ENCODE measurements at places on chromosomes 2 and 18. TPM values are rescaled to one million over a fixed set of nuclear protein-coding genes. Genes with fewer than 3 reads are reported as not detected.

DNA sequence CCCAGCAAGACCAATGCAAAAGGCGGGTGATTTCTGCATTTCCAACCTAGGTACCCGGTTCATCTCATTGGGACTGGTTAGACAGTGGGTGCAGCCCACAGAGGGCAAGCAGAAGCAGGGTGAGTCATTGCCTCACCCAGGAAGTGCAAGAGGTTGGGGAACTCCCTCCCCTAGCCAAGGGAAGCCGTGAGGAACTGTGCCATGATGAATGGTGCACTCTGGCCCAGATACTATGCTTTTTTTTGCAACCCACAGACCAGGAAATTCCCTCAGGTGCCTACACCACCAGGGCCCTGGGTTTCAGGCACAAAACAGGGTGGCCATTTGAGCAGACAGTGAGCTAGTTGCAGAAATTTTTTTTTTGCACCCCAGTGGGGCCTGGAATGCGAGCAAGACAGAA lies 662.6 kb upstream of the ACVR2A start:
- H3K4me1 ChIP-seq = peaks cover 4% of the 10 kb centered on the region
- H3K36me3 ChIP-seq = no peaks in the 10 kb centered on the region
- H3K4me3 ChIP-seq = no peak overlapping the region
- DNase-seq = no peak

DNA sequence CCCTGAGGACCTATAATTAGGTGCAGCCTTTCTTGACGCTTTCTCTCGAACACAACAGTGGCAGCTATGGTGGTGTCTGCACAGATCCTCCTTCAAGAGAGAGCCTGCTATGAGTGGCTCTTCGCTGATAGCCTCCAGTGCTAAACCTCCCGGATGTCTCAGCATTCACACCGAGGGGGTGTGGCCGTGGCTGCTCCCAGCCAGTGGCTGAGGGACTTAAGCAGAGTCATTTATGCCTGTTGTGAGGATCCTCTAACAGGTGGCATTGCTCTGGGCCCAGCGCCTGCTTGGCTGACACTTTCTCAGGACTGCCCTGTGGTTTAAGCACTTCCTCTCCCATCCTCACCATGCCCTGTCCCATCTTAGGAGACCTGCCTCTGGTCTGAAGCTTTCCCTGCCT lies 592.0 kb upstream of the LRRTM1 start:
- H3K36me3 ChIP-seq = no peaks in the 10 kb centered on the region
- H3K27me3 ChIP-seq = no peaks in the 10 kb centered on the region
- H3K4me1 ChIP-seq = peaks cover 29% of the 10 kb centered on the region

GRCh38 chr2:72612614-72613160 lies 213.1 kb downstream of the EXOC6B start:
- H3K4me1 ChIP-seq = no peaks in the 10 kb centered on the region
- peaks cover 11% of the 10 kb centered on the region for H3K36me3 ChIP-seq
- H3K27ac ChIP-seq = no peak overlapping the region
- no peak for DNase-seq
- no peak overlapping the region for H3K4me3 ChIP-seq

DNA sequence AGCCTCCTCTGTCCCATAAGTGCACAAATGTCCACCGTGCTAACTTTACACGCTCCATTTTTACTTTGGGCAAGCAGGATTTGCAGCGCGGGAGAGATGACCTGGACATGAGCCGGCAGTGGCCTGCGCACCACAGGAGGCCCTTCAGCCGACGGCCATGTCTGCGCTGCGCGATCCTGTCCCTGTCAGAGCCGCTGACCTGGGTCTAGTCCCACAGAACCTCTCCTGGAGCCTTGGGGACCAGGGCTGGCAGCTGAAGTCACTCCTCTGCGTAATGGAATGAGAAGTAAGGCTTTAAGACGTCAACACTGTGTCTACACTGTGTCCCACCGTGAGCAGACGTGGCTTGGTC lies 29.6 kb downstream of the ADI1 start:
- no peak overlapping the region for H3K4me3 ChIP-seq
- peaks cover 10% of the 10 kb centered on the region for H3K4me1 ChIP-seq
- peaks cover 6% of the 10 kb centered on the region for H3K36me3 ChIP-seq
- no peaks in the 10 kb centered on the region for H3K27me3 ChIP-seq
- DNase-seq = peak; percentile 58
- H3K27ac ChIP-seq = no peak overlapping the region

Gene SOX11
- 83.2 TPM for total RNA-seq

Gene CPLX4
- not detected for total RNA-seq

Gene MBD5
- total RNA-seq = 54.7 TPM
